Fibroblast of villous mesenchyme (primary cell): ENCODE measurements at places on chromosomes 2 and 18. TPM values are rescaled to one million over a fixed set of nuclear protein-coding genes. Genes with fewer than 3 reads are reported as not detected.

DNA sequence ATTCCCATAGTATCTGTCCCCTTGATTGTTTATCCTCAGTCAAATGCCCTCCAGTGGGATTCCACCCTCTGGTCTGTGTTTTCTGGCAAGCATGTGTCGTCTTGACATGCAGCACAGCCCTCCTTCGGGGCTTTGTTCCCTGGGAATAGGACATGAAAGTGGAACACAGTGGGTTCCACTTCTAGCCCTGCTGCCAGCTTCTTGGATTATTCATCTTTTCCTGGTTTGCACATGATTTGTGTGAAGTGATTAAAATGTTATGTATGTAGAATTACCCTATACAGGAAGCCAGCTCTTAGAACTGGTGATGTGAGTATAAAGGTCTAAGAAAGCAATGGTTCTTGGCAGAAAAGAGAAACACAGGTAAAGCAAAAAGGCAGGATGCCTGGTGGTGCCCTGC lies 142.3 kb downstream of the TANC1 start:
- no peak for DNase-seq

GRCh38 chr18:67730886-67731285 lies 214.4 kb upstream of the DSEL start:
- DNase-seq, result peak; percentile 31

- DNase-seq, result peak; percentile 34
Observed at GRCh38 chr2:202109737-202110184, 36.7 kb downstream of the KIAA2012 start.

DNA sequence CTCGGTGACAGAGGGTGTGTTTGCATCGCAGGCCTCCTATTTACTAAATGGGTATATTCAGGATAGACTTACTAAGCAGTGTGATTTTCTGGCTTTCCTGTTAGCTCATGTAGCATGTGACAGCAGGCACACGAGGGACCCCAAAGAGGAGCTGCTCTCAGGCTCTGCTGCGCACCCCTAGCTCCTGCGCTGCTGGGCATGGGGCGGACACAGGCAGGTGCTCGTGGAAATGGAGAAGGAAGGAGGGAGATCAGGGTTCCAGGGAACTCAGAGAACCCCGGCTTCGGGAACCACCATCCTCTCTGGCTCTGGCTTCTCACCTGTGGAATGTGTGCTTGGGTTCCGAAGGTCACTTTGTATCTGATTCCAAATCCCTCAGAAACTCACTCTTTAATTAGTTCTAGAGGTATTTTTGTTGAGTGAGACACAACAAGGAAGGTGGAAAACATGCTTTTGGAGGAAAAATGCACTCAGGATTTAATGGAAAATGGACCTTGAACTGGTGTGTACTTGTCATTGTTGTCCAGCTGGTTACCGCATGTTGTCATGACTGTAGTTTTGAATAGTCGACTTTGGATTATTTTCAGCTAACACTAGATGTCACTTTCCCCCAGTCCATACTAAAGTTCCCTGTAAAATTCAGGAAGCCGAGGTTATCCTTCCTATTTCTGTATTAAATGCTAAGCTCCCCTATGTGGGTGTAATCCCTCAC lies 3.5 kb downstream of the SNTG2 start:
- DNase-seq, result peak; percentile 7

DNA sequence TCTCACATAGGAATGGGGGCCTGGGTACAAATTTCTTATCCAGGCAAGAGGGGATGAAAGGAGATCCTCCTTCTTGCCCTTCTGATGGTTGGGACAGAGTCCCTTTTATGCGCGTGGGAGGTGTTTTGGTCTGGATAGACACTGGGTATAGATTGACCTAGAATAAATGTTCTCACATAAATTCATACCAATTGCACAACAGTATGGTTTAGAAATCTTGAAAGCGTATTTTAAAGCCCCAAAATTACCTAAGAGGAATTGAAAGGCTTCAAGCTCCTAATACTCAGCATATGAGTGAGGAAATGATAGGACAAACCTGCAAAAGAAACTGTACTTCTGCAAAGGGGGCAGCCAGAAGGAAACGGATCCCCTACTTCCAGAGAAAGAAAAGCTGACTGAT lies 2.6 kb upstream of the BCL2 start:
- DNase-seq, result peak; percentile 30

GRCh38 chr18:70127359-70127758 lies 78.1 kb downstream of the RTTN start:
- no peak for DNase-seq

DNA sequence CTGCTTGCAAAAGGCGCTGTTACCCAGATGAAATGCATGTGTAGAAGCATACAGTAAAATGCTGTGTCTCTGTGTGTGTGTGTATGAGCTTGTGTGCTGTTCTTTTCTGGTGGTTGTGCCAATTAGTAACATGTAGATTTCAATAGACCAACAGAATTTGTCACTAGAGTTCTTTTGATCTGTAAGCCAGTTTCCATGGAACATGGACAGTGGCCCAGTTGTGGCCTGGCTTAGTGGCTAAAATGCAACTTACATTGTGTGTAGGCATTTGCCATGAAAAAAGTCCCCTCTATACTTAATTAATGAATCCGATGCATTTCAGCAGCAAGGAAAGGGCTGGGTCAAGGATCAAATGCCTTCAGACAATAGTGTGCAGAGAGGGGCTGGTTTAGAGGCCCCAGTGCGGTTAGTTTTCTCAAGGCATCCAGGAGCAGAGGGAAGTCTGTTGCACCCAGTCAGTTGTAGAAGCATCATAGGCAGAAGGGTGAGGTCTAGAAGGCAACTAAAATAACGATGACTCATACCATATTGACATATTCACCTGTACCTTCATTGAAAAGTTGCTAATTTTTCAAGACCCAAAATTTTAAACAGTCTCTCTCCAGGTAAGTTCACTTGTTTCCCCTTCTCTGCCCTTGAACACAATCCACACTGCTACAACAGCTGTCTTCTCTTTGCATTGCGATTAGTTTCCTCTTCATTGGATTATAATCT lies 366.9 kb upstream of the SPRED2 start:
- no peak for DNase-seq

DNA sequence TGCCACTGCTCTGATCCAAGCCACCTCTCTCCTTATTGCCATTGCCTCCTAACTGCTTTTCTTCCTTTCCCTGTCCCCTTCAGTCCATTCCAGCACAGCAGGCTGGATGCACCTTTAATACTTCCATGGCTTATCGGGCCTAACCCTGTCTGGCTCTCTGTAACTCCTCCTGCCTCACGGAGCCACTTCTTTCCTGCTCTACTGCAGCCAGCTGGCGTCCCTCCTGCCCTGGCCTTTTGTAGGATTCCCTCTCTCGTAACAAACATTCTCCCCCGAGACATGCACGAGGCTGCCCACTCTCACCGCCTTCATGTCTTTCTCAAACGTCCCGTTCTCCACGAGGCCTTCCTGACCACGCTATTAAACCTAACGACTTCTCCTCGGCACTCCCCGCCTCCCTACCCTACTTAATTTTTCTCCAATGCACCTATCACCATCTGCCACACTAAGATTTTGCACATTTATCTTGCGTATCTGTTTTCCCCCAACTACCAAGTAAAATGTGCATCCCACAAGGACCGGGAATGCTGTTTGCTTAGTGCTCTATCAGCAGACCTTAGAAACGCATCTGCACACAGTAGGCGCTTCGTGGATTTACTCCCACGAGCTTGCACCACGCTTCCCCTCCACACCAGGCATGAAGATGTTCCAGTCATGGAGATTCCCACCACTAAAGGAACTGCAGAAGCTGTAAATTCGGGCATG lies 728 bp upstream of the C18orf63 start:
- no peak for DNase-seq

- DNase-seq, result peak; percentile 71
Observed at GRCh38 chr2:239271882-239272281, 128.9 kb downstream of the HDAC4 start.

DNA sequence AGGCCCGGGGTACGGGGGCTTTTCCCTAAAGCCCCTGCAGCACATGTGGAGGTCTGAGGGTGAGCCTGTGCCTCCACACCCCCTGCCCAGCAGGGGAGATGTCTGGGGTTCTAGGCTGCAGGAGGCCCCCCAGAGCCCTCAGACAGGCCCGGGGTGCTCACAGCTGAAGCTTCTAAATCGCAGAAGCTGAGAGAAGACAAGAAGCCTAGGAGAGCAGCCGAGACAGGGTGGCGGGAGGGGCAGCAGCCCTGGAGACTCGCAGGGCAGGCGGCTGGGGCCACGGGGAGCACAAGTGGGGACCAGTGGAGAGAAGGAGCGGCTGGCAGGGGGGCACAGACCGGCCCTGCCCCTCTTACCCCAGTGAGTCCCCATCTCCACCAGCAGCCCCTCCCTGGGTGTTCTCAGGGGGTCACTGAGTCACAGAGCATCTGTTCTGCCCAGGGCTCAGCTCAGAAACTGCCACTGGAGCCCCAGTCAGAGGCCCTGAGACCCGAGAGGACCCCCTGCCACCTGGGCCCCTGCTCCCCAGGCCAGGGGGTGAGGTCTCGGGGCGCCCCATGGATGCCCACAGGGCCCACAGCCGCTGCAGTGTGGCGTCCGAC lies 26.1 kb downstream of the GPC1 start:
- no peak for DNase-seq

DNA sequence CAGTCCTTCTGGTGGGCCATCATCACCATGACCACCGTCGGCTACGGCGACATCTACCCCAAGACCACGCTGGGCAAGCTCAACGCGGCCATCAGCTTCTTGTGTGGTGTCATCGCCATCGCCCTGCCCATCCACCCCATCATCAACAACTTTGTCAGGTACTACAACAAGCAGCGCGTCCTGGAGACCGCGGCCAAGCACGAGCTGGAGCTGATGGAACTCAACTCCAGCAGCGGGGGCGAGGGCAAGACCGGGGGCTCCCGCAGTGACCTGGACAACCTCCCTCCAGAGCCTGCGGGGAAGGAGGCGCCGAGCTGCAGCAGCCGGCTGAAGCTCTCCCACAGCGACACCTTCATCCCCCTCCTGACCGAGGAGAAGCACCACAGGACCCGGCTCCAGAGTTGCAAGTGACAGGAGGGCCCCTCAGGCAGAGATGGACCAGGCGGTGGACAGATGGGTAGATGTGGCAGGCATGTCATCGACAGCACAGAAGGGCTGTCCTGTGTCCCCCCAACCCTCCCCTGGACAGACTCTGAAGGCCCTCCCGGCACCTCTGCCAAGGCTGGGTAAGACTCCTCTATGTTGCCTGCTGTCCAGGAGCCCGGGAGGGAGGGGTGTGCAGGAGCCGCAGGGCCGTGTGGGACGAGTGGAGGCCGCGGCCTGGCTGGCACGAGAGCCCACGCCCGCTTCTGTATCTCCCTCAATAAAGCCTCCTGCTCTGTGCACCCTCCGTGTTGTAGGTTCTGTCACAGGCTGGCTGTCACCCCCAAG lies 2.0 kb downstream of the KCNF1 start:
- DNase-seq, result no peak

DNA sequence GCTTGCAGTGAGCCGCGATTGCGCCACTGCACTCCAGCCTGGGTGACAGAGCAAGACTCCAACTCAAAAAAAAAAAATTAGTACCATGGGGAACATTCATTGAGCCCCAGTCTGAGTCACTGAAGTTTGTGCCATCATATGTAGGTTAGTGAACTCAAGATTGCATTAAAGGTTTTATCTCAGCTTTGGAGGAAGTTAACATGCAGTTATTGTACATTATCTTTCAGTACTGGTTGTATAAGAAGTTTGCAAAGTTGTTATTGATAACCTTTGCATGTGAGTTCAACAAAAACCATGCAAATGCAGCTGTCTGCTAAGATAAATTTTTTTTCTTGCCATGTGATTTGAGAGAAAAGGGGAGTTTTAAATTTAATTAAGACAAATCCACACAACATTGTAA lies 95.7 kb downstream of the MEIS1 start:
- DNase-seq, result no peak

DNA sequence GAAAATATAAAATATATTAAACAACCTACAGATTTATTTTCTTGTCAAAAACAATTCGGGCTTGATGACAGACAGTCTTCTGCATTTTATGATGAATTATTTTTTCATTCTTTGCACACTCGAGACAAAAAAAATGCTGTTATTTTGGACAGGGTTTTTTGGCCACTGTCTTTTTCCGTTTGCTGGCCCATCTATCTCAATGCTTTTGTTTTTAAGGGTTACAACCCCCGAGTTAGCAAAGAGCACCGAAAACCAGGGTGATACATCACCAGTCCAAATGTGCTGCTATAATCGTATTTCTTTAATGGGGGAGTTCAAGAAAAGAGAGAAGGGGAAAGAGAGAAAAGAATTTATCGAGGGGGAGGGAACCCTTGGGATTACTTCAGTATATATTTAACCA lies 7.7 kb downstream of the EVX2 start:
- DNase-seq, result no peak

GRCh38 chr2:170585067-170585466 lies 130.1 kb upstream of the SP5 start:
- DNase-seq, result no peak

DNA sequence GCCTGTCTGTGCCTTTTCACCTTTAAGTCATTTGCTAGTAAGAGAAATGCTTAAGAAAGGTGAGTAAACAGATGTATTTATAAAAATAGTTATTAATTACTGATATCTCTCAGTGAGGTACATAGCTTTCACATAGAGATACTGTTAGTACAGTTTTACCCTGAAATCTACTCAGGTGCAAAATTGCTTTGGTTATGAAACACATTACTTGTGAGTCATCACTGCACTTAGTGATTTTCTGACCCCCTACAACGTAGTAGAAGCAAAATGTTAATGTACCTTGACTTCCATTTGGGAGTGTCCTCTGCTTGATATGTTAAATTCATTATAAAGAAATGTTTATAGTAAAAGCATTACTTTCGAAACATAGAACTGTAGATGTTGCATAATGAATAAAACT lies 6.5 kb downstream of the GLS start:
- peak; percentile 37 for DNase-seq

- no peak for DNase-seq
Observed at GRCh38 chr2:235745597-235745996, 251.8 kb downstream of the AGAP1 start.

GRCh38 chr18:5543773-5544389 lies at the start of gene EPB41L3:
TSS of gene EPB41L3 (minus strand) at chr18:5543997. CDS start at chr18:5489183, 54,814 bp downstream.
- DNase-seq, result no peak

GRCh38 chr2:95329891-95330793 lies 33.0 kb downstream of the KCNIP3 start:
- DNase-seq, result no peak

DNA sequence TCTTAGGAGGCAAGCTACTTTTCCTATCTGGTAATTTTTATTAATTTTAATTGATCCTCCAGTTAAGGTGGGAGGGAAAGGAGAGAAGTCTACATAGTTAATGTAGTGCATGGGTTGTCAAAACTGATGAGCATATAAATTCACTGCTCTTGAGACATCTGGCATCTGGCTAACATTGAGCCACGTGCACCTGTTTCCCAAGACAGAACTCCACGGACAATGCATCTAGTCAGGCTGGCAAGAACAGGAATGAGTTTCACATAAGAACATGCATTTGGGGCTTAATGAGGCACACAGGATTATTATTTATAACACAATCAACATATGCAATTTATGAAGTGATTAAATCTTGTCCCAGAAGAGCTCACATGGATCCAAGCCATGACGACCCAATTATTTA lies 16.2 kb upstream of the RAB1A start:
- no peak for DNase-seq

GRCh38 chr18:45549290-45549689 lies 66.0 kb upstream of the SLC14A2 start:
- DNase-seq, result no peak

SRD5A2 gene
- total RNA-seq, result under 0.01 TPM in 1 of 2 replicates, not detected in the other

STARD6 gene
- total RNA-seq, result 0.43 TPM in 1 of 2 replicates, not detected in the other

SCN3A gene
- total RNA-seq, result under 0.01 TPM in 1 of 2 replicates, not detected in the other

TFCP2L1 gene
- not detected in 2 replicates for total RNA-seq

CD28 gene
- total RNA-seq, result not detected in 2 replicates

REG3G gene
- total RNA-seq, result not detected in 2 replicates

RAB6D gene
- total RNA-seq, result under 0.01 TPM in 1 of 2 replicates, not detected in the other
